Heart right ventricle (tissue), 16 donors: ENCODE measurements at places on chromosomes 3 and 15. TPM values are rescaled to one million over a fixed set of nuclear protein-coding genes. Genes with fewer than 3 reads are reported as not detected.
A peak's percentile ranks its signal among the peaks of the same experiment; 100 is the strongest.

MESP2 gene
- not detected for total RNA-seq

DNA sequence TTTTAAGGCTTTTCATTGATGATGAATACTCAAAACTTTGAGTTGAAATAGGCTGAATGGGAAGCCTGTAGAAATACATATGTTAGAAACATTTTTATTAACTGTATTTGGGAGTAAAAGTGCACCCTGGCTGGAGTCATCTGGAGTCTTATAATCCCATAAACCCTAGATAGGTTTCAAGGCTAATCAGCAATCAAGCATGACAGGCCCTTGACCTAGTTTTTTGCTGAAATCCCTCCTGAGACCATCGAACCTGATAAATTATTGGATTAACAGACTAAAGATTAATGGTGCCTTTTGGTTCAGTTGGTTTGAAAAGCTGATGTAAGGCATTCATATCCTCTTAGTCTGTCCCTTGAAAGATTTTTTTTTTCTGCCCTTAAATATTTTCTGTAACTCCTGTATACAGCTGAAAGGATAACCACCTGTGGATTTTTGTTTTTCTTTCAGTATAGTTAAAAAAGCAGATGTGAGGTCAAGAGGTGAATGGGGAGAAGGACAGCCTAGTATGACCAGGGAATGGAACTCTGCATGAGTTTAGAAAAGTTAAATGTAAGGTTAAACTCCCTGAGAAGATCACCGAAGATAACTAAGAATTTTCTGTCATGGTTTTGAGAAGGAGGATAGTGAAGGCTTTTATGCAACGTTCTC, 69.4 kb upstream of the STXBP5L start:
- no peaks in the 10 kb centered on the region for H3K27me3 ChIP-seq
- no peaks in the 10 kb centered on the region for H3K4me1 ChIP-seq
- DNase-seq: no peak

DNA sequence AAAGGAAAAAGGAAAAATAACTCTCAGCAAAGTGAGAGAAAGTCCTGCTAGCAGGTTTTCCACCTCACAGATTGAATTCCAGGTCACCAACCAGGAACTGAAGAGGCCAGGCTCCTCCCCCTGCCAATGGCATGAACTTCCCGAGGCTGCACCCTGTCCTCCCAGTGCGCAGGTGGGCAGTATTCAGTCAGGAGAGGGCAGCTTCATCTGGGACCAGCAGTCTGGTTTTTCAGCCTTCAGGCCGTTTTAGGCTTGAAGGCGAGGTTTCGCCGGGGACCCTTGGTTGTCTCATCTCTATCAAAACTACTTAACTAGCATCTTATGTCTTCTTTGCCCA, 41.2 kb downstream of the TRAT1 start:
- H3K27me3 ChIP-seq: no peaks in the 10 kb centered on the region
- H3K4me3 ChIP-seq: no peak overlapping the region

GRCh38 chr15:65343374-65343981, 34.3 kb downstream of the IGDCC3 start:
- no peak overlapping the region for H3K4me3 ChIP-seq
- no peaks in the 10 kb centered on the region for H3K36me3 ChIP-seq

DNA sequence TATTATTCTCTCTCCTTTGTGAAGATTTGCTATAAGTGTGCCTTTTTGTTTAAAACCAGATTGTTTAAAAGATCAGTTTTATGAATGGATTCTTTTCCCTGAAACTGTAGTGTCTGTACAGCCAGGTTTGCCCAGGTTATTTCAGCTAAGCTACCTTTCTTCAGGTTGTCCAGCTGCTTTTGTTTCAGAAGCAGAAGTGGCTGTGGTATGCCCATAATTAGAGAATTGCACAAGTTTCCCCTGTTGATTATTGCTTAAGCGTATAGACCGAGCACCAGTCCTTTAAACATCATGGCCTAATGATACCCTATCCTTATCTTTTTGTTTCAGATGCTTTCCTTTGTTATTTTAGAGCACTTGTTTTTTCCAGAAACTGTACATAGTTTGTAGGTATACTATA, 10.2 kb downstream of the ASB7 start:
- no peak overlapping the region for H3K4me3 ChIP-seq
- no peak for DNase-seq
- peaks cover 94% of the 10 kb centered on the region for H3K36me3 ChIP-seq
- no peaks in the 10 kb centered on the region for H3K27me3 ChIP-seq
- peaks cover 5% of the 10 kb centered on the region for H3K4me1 ChIP-seq
- no peak overlapping the region for H3K27ac ChIP-seq

- H3K4me1 ChIP-seq: peaks cover 20% of the 10 kb centered on the region
- peak; percentile 88 for DNase-seq
- no peak overlapping the region for H3K4me3 ChIP-seq
- peak overlapping the region; percentile 80 for H3K27ac ChIP-seq
Measured at GRCh38 chr3:149480326-149481017, 6.0 kb downstream of the TM4SF4 start.

DNA sequence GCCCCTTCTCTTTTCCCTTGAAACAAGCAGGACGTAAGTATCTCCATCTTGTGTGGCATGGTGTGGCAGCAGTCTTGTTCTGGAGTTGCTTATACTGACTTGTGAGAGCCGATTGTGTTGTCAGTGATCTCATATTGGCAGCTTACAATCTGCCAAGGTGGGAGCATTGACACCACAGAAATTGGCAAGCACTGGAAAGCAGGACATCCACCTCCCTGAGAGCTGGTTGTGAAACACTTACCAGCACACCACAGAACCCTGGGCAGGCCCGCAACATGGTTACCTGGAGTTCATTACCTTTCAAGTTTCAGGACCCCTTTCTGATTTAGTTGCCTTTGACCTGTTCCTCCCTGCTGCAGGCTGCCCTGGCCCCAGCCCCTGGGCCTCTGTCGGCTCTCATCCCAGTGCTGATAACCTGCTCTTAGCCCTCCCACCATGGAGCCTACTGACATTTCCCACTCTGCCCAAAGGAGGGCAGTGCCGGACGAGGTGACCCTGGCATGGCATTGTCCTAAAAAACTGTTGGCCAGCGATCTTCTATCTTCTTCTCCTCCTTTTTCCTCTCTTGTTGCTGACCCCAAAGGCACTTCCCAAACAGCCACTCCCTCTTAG, 10.6 kb upstream of the ATP2B2 start:
- no peak overlapping the region for H3K4me3 ChIP-seq
- H3K27ac ChIP-seq: no peak overlapping the region
- no peak for DNase-seq
- H3K27me3 ChIP-seq: peaks cover 11% of the 10 kb centered on the region

- H3K36me3 ChIP-seq: no peaks in the 10 kb centered on the region
- no peaks in the 10 kb centered on the region for H3K4me1 ChIP-seq
- no peak for DNase-seq
Measured at GRCh38 chr15:44261007-44261706, 27.4 kb upstream of the GOLM2 start.

DNA sequence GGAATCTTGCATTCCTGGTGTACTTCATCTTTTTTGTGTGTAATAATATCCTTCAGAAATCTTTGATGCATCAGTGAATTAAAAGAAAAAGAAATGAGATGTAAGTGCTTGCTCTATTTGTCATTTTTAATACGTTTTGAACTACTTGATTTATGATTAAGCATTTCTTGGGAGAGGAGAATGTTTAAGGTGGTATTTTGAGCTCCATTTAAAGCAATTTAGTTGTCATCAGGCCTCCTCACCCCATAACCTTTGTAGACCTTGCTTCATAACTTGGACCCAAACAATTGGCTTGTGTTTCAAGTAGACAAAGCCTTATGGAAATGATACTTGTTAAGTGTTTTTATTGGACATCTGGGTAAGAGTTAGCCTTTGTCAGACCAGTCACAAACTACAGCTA, 87.1 kb upstream of the VEPH1 start:
- no peaks in the 10 kb centered on the region for H3K4me1 ChIP-seq
- DNase-seq: no peak
- H3K27me3 ChIP-seq: no peaks in the 10 kb centered on the region
- no peaks in the 10 kb centered on the region for H3K36me3 ChIP-seq
- no peak overlapping the region for H3K27ac ChIP-seq

- H3K36me3 ChIP-seq: no peaks in the 10 kb centered on the region
- H3K4me3 ChIP-seq: no peak overlapping the region
Measured at GRCh38 chr3:31525532-31525931, 7.2 kb upstream of the STT3B start.

DNA sequence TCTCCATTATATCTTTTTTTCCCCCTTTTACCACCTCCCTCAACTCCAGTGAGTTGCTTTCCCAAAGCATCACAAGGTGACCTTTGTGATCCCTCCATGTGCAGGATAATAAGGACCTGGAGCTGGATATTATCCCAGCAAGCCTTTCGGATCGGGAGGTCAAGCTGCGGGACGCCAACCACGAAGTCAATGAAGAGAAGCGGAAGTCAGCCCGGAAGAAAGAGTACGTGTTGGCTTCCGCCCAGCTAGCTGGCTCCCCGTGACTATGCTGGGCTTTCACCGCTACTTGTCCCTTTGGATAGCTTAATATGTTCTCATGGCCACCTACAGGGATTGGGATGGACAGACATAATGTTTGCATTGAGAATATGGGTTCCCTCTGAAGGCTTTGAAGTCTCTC, 273.7 kb upstream of the UMPS start:
- H3K27ac ChIP-seq: no peak overlapping the region
- DNase-seq: peak; percentile 9
- H3K27me3 ChIP-seq: no peaks in the 10 kb centered on the region
- no peaks in the 10 kb centered on the region for H3K36me3 ChIP-seq
- H3K4me3 ChIP-seq: no peak overlapping the region

GRCh38 chr3:149468504-149469212, 5.8 kb upstream of the TM4SF4 start:
- no peak for DNase-seq
- H3K27ac ChIP-seq: no peak overlapping the region
- H3K27me3 ChIP-seq: no peaks in the 10 kb centered on the region
- H3K4me3 ChIP-seq: no peak overlapping the region
- no peaks in the 10 kb centered on the region for H3K36me3 ChIP-seq
- no peaks in the 10 kb centered on the region for H3K4me1 ChIP-seq

GRCh38 chr15:55289011-55289745, 435 bp downstream of the RAB27A start:
- H3K36me3 ChIP-seq: no peaks in the 10 kb centered on the region
- H3K27ac ChIP-seq: peak overlapping the region; percentile 91
- no peaks in the 10 kb centered on the region for H3K27me3 ChIP-seq
- H3K4me1 ChIP-seq: peaks cover 11% of the 10 kb centered on the region

DNA sequence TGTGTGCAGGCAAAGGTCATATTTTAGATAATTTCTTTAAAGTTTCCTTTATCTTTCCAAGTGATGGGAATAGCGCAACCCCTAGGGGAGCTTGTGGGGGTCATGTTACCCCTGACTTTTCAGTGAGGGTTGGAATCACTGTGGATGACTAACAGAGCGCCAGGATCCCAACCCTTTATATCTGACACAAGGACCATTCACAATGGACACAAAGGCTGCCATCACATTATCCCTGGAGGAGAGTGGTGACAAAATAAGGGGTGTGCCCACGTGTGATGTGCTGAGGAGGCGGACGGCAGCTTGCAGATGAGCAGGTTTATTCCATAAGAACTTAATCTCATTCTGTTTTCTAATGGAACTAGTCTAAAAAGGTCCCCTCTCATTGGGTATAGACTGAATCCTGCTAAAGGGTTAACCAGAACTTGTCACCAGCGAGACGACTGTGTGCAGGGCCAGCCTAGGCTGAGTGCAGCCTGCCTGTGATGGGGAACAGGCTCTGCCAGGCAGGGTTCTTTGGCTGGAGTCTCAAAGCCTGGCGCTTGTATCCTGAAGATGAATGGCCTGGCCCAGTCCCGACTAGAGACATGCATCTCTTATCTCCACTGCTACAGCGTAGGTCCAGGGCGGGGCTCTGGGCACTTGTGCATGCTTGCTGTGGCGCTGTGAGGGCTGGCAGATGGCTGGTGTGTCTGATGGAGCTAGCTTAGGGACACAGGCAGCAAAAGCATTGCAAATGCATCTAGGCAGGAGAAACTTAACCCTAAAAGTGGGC, 50.2 kb downstream of the CHDH start:
- no peak overlapping the region for H3K27ac ChIP-seq
- no peaks in the 10 kb centered on the region for H3K27me3 ChIP-seq
- DNase-seq: peak; percentile 72
- H3K36me3 ChIP-seq: no peaks in the 10 kb centered on the region
- H3K4me1 ChIP-seq: no peaks in the 10 kb centered on the region
- no peak overlapping the region for H3K4me3 ChIP-seq
